ENCODE measurements at places on chromosomes 7 and 10. TPM values are rescaled to one million over a fixed set of nuclear protein-coding genes. Genes with fewer than 3 reads are reported as not detected.

DNA sequence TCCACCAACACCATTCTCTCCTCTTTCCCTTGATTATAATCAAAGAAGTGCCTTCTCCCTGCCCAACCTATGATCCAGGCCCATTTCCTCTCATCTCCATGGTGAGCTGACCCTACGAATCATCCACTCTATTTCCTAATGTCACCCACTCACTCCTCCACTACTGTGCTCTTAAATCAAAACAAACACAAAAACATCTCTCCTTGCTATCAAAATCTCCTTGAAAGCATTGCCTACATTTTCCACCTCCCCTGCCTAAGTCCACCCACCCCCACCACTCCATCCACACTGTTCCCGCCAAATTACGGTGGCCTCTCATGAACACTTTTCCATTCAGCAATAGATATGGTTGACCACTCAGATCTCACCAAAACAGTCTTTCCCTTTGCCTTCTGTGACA, 5.3 kb downstream of the DYDC1 start:
- no peak for DNase-seq

FBXL13 gene
- total RNA-seq, result 0.76 TPM

- no peak for DNase-seq
Measured at GRCh38 chr10:60960913-60961312, 16.9 kb upstream of the RHOBTB1 start.

GRCh38 chr7:63040966-63041610, 957.6 kb upstream of the ZNF722 start:
- no peak for DNase-seq

GRCh38 chr7:24018331-24018730, 265.7 kb upstream of the NPY start:
- DNase-seq, result no peak

FEZF1 gene
- total RNA-seq, result not detected

ASIC3 gene
- total RNA-seq, result 1.3 TPM

INMT gene
- total RNA-seq, result 0.08 TPM

GRCh38 chr7:15853832-15854470, 167.5 kb upstream of the MEOX2 start:
- DNase-seq, result no peak

DNA sequence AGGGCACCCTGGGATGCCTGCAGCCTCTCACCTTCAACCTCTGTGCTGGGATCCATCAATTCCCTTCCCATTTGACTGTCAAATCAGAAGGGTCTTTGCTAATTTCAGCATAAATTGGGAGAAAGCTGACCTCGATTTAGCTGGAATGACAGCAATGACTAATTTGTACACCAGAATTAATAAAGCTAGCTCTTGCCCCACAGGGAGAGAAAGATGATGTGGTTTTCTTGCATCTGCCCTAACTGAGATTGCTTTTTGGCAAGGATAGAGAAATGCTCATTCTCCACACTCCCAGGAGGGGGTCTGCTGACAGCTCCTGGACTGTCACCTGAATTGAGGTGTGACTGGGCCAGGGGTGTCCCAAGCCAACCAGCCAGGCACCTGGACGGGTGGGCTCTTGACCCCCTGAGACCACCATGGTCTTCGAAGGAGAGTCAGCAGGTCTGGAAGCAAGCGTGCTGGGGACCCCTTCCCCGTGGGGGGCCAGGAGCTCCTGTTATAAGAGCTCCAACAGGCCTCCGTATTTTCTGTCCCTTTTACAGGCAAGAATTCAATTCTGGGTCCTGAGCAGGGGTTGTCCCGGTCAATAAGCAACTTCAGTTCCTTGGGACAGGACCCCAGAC, 42.1 kb downstream of the RBM17 start:
- no peak for DNase-seq

- no peak for DNase-seq
Measured at GRCh38 chr10:42979181-42979580, 97.7 kb upstream of the RET start.

GRCh38 chr7:156539999-156540398, 100.6 kb upstream of the RNF32 start:
- DNase-seq, result no peak

- DNase-seq, result no peak
Measured at GRCh38 chr10:128701381-128701780, 575.2 kb upstream of the MKI67 start.

- peak; percentile 66 for DNase-seq
Measured at GRCh38 chr10:33334153-33334804, at the start of gene NRP1. Gene NRP1, minus strand, starts transcription at chr10:33334667. Its CDS starts 285 bp downstream, at chr10:33334382.

NUTM2E gene
- total RNA-seq, result 0.02 TPM

DNA sequence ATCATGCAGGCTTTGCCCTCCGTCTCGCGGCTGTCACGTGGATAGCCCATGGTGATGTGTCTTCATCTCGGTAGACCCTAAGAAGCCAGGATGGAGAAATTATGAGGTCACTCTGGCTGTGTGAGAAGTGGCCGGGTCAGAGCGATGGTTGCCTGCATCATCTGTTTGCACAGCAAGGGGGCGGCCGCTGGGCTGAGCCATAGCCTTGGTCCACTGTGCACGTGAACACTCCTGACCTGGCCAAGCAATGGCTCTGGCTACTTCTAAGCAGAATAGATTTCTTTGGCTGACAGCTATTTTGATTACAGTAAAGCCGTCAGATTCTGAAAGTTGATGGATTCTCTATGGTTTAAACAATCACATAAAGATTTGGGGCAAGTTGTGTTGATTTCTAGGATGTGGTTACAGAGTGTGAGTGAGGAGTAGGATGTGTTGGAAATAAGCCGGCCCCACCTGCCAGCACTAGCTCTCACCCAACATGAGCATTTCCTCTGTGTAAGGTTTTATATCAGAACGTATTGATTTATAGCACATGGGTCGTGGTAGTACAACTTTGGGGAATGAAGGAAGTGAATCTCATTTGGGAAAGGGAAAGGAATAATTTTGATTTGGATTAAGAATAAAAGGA, 214.4 kb upstream of the GPR26 start:
- no peak for DNase-seq

GRCh38 chr10:26474026-26474425, 35.9 kb downstream of the APBB1IP start:
- no peak for DNase-seq

KIF11 gene
- total RNA-seq, result 70.5 TPM

GRCh38 chr7:31302356-31302755, 38.2 kb downstream of the NEUROD6 start:
- DNase-seq, result no peak

- peak; percentile 16 for DNase-seq
Measured at GRCh38 chr7:32164341-32164996, 94.3 kb upstream of the PDE1C start.

DNA sequence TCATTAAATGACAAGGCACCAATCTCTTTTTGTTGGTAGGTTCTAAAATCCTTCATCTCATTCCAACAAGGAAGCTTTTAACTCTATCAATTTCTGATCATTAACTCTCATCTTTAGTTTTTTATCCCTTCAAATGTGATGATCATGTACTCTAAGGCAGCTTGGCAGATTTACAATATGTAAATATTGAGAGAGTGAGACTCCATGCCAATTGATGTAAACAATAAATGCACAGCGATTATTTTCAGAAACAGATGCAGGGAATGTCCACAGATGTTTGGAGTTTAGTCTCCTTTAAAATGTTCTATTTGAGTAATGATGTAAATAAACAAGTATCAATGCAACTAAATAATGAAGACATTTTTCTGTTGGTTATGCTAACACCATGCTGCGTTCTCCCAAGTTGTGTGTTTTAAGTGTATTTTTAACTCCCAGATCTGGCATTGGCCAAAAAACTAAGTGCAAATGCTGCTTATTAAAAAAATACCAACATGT, 213.8 kb downstream of the AHR start:
- no peak for DNase-seq

CDK14 gene
- 67.6 TPM for total RNA-seq

- DNase-seq, result no peak
Measured at GRCh38 chr7:154584352-154585252, 418.3 kb downstream of the PAXIP1 start.

DNA sequence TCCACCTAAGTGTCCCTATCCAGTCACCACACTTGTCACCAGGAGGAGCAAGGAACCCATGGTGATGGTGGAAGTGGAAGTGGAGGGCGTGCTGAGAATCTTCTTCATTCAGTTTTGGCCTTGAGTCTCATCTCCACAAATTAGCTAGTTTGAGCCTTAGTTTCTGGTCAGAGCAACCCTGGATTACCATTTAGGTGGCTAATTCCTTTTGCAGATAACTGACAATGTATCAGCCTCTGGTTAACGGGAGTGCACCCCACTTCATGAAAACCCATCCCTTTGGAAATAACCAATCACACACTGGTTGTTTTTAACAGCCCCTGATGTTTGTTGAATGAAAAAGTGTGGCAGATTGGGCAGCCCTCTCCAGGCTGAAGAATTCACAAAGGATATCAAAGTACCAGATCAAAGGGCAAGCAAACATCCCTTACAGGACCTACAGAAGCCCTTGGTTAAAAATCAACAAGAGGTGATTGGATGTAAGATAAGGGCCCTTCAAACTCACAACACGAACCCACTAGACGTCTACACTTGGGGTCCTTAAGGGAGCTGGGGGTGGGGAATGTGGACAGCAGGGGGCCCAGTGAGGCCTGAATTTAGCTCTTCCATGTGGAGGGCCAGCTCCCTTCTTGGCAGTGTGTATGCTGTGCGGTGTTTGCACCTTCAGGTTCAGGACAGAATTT, 37.1 kb upstream of the SLF2 start:
- no peak for DNase-seq

AHR gene
- not detected for total RNA-seq

GRCh38 chr10:59064080-59064692, 112.3 kb upstream of the PHYHIPL start:
- DNase-seq, result no peak

DNA sequence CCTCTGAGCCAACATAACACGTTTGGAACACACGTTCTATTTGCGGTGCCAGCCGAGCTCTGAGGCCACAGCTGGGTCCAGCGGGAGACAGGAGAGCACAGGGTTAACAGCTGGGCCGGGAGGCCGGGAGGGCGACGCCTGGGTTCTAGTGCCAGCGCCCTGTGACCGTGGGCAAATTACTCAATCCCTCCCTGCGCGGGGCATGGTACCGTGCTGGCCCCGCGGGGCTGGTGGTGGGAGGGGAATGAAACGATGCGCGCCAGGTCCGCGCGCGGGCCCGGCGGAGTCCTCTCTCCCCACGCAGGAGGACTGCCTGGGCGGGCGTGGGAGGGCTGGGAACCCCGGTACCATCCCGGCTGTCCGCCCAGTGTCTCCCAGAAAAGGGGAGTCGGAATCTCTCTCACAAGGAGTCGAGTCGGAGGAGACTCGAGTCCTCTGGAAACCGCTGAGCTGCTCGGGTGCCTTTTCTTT, 30.4 kb downstream of the LEP start:
- no peak for DNase-seq

DNA sequence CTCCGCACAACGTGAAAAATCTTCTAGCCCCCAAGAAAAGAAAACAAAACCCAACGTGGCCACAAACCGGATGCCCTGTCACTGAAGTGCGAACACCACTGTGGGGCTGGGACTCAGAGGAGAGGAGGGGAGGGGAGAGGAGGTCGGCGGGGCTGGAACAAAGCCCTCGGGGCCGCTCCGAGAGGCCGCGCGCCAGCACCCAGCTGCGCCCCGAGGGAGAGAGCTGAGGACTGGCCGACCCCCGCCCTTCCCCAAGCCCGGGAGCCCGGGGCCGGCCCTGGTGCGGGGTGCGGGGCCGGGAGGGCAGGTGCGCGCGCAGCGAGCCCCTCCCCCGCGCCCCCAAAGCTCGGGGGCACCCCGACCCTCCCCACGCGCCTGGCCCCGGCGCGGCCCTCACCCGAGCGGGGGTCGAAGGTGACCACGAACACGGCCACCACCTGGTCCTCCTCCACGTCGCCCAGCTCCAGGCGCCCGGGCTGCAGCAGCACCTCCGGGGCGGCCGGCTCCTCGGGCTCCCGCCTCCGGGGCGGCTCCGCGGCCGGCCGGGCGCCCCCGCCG, 398 bp downstream of the DENND11 start:
- peak; percentile 61 for DNase-seq

DNA sequence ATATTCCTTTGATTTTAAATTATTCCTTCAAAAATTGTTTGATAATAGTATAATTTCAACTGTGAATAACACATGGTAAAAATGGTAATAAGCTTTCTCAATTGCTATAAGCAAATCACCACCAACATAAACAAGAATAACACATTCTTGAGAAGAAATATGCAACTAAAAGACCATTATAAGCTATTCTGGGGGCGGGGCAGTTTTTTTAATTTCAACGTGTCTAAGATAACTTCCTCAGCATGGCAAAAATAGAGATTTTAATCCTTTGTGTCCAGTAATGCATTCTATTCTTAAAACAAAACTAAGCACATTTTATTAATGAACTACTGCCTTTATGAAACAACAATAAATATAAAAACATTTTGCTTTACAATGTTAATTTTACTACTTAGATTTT, 1.5 kb downstream of the DNAJC12 start:
- peak; percentile 4 for DNase-seq

GRCh38 chr7:3493499-3493898, 192.4 kb downstream of the SDK1 start:
- DNase-seq, result no peak

- no peak for DNase-seq
Measured at GRCh38 chr10:90530521-90530920, 327.3 kb downstream of the HTR7 start.

- DNase-seq, result no peak
Measured at GRCh38 chr10:104339469-104340110, 1.3 kb upstream of the ITPRIP start.

DNA sequence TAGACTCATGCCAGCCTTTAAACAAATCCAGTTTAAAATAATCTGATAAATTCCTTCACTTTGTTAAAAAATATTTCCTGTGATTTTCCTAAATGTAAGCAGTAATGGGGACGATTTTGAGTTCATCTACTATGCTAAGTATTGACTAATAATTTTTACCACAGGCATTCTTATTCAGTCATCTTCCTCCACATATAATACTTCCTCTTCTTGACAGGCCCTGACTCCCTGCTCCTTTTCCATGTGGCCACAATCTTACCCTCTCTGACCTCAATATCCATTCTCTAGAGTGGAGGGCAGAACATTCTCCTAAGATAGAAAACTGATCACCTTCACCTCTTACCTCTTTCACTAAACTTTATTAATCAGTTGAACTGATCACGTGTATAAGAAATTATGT, 7.8 kb downstream of the DNAJC2 start:
- DNase-seq, result no peak

GRCh38 chr7:1288390-1288995, 55.8 kb downstream of the UNCX start:
- no peak for DNase-seq

DNA sequence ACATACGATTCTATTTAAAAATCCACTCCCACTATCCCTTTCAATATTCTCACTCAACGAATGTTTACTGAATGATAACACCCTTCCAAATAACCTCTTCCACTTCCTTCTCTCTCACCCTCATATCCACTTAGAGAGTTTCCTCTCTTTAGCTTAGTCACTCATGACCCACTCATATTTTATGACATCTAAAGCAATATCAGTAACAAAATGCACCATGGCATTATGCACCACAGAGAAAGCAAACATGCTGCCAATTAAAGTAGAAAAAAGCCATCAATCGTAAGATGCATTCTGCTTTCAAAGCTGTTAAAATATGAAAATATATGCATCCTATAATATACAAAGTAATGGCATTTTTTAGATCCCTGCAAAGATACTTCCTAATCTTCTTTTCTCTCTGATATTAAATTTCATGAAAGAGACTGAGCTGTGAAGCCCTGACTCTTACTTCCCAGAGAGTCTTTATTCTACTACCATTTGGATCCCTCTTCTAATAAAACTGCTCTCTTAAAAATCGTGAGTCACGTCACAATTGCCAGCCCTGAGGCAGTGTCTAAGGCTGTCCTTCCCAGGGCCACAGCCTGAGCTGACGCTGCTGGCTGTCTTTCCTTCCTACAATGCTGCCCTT, 283.0 kb upstream of the KLF6 start:
- no peak for DNase-seq

Data from SJCRH30 (cell line).